NCI-H526 (cell line): ENCODE measurements at places on chromosomes 2 and 18.
A peak's percentile ranks its signal among the peaks of the same experiment; 100 is the strongest.

DNA sequence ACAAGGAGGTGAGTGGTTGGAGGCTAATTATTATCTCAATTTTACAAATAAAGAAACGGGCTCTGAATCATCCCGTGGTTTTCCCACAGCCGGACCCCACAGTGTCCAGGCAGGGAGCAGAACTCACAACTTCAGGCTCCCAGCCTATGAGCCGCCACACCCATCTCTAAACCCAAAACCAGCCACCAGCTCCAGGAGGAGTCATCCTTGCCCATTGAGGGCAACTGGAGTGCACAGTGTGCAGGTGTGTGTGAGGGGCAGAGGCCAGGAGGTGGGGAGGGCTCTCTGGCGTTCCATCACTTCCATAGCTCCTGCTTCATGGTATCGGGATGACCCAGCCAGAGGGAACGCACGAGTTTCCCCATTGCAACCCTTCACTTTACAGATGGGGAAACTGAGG lies 144.5 kb downstream of the CYP26B1 start:
- no peak for DNase-seq

GRCh38 chr2:51231071-51231470 lies 199.1 kb upstream of the NRXN1 start:
- DNase-seq, result no peak

DNA sequence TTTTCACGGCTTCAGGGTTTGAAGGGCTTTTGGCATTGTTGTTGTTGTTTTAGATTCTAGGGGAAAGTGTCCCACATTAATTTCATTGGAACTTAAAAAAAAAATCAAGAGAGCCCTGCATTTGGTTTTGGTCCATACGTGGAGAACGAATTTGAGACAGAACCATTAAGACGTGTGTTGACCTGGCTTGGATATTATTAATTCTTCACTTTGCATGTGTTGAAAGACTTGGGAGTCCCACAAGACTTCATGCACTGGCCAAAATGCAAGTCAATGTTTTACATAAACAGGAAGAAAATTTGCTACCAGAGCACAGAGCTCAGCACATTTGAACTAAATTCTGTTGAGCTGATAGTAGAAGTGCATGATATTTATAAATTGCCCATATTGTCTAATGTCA lies 761.2 kb upstream of the ACVR2A start:
- no peak for DNase-seq

- no peak for DNase-seq
Observed at GRCh38 chr2:124034265-124034664, 9.2 kb downstream of the CNTNAP5 start.

DNA sequence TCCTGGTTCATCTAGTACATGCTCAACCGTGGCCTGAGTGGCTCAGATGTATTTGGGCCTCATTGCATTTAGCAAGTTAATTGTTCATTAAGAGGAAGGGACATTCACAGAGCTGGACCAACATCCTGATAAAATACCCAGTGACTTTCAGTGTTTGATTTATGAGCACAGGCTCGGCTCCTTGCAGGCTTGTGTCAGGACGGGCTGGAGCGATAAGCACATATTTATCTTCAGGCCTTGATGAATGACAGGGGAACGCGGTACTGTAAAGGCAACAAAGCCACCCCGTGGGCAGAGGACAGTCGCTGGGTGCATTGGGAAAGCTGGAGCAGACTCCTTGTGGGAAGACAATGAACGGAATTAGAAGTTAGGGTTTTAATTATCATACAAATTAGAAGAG lies 548.6 kb upstream of the HS6ST1 start:
- DNase-seq, result no peak

DNA sequence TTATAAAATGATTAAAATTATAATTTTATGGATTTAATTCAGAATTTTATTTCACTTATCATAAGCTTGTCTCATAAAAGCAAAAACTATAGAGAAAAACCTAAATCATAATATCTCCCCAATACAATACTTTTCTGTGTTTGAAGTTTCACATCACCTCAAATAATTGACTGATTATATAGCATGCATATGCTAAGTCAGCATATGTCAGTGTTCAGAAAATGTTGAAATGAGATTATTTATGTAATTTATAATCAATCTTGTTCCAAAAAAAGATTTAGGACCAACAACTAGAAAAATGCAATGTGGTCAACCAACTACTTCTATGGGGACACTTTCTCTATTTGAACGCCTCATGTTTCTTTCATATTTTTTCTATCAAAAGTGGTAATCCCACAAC lies 902.6 kb downstream of the CPS1 start:
- no peak for DNase-seq

- DNase-seq, result no peak
Observed at GRCh38 chr18:8117006-8117371, 492.2 kb upstream of the RAB12 start.

DNA sequence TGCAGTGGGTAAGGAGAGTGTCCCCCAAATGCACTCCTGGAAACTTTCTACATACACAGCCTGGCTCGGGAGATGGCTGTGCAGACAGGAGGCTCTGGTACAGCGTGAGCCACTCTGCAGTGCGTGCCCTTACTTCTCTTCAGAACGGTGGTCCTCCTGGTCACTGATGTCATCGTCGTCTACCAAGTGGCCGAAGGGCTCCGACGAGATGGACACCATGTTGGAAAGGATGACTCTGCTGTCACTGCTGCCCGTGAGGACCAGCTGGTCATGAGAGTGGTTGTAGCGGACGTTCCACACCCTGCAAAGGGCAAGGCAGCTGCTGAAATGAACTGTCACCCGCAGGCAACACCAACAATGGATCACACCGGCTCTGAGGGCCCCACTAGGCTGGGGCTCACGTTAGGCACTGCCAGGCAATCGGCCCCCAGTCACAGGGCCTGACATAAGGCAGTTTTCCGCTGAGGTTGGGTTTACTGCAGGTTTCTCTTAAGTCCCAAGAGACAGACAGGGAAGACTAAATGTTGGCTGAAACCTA lies 185.3 kb downstream of the EIPR1 start:
- no peak for DNase-seq

DNA sequence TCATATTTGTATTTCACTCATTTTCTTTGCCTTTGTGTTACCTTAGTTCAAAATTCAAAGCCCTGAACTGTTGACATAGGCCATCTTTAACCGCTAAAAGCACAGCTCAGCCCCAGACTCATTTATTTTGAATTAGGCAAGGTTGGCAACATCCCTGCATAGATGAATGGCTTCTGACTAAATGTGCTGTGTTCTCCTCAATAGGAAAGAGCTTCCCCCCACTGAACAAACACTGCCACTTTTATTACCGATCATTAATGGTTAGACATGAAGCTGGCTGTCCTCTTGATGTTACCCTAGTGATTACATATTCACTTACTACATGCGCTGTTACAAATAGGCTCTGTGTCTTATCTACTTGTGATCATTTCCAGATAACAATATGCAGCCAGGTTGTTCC lies 170.7 kb downstream of the ADCYAP1 start:
- no peak for DNase-seq

GRCh38 chr2:9538000-9538507 lies 17.6 kb downstream of the ADAM17 start:
- DNase-seq, result no peak

GRCh38 chr2:157315901-157316300 lies 9.7 kb downstream of the ERMN start:
- DNase-seq, result no peak

DNA sequence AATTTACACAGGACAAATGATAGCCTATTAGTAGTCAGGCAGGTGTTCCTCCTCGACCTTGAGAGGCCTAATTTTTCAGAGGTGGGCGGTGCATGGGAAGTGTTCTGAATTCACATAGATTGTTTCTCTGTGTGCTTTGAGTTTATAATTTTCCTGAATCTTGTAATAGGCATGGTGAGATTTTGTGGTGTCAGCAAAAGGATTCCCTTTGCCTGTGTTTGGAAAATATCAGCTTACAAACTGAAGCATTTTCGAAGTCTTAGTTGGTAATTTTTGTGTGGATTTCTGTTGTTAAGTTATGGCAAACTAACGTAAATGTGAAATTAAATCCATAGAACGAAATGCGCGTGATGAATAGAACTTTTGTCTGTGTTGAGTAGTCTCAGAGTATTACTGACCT lies 194.0 kb upstream of the RBMS1 start:
- no peak for DNase-seq

DNA sequence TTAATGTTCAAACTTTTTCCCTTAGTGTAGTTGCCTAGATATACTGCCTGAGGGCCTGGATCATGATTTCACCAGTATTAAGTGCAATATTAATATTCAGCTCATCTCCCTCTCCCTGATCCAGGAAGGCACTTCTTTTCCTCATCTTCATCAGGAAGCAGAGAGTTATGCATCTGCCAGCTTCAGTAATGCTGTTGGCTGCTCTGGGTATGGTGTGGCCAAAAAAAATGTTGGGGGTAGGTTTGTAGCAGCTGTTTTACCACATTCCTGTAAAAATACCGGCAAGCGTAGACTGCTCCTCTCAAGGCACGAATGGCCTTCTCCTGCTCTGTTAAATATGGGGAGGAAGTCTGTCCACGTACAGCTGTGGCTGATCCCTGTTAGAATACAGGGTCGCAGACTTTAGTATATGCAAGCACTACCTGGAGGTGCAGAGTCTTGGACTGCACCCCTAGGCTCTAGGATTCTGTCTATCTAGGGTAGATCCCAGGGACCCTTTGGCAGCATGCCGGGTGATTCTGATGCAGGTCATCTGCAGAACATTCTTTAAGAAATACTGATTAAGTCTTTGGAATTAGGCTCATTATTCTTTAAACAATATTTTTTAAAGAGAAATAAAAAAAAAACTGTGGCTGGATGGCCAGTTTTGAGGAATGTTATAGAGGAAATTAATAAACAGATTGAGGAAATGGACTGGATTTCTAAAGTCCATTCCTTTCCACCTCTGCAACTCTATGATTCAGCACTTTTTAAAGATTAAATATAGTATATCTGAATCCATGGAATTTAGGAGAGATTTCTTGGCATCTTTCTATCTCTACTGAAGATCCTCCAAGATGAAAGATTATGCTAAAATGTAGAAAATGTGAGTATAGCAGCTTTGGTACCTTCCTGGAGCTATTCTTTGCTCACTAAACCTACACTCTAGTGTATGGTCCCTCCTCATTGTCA lies 21.0 kb upstream of the GLS start:
- DNase-seq, result no peak

DNA sequence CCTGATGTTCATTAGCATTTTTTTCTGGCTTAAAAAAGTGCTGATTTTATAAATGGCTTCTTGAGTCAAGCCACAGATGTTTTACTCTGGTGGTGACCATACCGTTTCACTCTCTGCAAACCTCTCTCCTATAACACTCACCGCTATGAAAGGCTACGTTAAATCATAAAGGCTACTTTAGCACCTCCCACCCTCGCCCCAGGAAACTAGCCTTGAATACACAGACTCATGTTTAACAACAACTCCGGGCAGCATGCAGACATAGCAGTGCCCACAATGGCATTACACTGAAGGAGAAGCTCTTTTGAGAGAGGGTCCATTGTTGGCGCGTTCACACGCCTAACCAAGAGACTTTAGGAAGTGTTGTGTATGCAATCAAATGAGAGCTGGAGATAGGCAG lies 5.6 kb downstream of the MYT1L start:
- peak; percentile 46 for DNase-seq

DNA sequence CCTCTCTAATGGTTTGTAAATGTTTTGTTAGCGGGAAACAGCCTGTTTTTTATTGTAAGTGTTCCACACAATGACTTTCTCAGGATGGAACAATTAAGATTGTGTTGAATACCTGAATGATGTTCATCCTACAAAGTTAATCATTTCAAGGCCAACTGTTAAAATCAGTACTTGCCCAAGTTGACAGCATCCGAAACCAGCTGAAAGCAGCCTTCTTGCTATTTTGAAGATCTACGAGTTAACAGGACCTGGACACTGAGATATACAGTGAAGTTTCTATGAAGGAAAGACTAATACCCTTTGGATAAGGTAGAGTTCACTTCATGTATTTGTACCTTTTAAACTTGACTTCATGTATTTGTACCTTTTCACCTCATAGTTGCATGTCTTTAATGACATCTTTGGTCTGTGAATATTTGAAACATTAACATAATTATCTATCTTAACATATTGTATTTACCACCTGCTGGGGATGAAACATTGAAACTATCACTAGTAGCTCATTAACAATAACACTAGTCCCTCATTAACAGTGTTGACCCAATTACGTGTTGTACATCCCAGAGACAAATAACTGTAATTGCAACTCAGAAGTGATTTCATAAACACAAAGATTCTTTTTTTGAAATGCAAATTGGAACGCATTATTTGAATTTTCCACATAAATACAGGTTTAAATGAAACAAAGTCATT lies 556.0 kb upstream of the MEX3C start:
- no peak for DNase-seq

DNA sequence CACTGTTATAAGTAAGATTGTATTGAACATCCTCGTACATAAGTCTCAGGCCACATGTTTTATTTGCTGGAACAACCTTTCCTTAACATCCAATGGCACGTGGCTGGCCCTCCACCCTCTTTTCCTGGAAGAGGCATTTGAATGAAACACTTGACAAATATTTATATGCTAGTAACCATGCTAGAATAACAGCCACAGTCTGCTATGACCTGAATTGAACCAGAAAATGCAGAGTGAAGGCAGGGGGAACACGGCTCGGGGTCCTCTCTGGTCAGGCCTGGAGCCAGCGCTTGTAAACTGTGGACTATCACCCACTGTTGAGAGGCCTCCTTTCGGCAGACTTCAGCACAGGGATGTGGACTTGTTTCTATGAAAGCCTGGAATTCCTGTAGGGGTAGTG lies 198.2 kb upstream of the COPS8 start:
- no peak for DNase-seq

DNA sequence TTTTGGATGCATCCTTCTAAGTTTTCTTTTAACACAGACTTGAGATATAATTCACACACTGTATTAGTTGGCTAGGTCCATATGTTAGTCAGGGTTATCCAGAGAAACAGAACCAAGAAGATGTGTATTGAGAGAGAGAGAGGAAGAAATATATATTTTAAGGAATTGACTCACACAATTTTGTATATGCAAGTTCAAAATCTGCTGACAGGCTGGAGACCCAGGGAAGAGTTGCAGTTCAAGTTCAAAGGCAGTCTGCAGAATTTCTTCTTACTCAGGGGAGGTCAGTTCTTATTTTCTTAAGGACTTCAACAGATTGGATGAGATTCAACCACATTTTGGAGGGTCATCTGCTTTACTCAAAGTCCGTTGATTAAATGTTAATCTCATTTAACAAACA lies 23.0 kb upstream of the MRO start:
- DNase-seq, result no peak

GRCh38 chr18:7892556-7892955 lies 325.4 kb downstream of the PTPRM start:
- no peak for DNase-seq

DNA sequence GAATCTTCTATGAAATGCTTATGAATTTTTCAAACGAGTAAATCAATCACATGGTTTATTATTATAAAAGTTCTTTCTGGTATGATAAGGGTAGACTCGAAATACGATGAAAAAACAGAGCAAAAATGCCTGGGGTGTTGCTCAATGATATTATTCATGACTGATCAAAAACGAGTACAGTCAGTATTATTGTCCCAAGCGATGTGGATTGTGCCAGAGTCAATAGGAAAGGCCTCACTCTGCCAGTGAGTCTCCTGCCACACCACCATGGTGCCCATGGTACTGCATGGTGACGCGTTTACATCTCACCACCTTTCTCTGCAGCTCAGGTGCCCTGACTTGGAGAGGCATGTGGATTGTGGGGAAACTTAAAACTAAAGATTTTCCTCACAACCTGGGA lies 58.5 kb downstream of the KCTD1 start:
- no peak for DNase-seq

- DNase-seq, result no peak
Observed at GRCh38 chr2:197846777-197847176, 42.4 kb downstream of the PLCL1 start.

- DNase-seq, result no peak
Observed at GRCh38 chr18:31484461-31484860, 13.5 kb upstream of the DSG2 start.
